ENCODE measurements at places on chromosomes 2 and 18.

DNA sequence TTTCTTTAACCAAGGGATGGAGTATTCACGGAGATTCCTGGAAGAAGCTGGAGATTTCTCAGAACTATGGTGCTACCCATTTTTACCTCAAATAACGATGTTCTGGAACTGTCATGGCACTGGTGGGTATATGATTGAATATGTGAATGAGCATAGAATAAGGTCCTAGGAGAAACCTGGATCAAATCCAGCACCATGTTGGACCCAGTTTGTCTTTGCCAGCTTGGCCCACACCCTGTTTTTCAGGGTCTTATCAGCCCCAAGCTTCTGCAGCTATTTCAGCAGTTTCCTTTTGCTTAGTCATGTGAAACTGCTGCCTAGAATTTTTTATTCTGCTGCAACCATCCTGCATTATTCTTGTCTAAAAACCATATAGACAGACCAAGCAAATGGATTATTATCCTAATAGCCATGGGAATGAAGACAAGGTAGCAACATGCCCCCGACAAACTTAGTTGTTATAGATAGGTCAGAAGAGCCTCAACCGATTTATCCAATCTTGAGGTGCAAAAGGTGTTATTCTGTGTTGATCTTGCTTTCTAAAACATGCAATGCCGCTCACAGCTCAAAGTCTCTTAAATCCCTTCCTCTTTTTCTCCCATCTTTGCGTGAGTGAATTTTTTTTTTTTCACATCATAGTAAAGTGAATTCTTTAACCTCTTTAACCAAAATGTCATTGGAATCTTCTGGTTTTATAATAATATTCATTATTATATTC, 133.6 kb downstream of the PRPF40A start:
- DNase-seq: no peak

- peak; percentile 48 for DNase-seq
Observed at GRCh38 chr2:64644458-64645382, 9.0 kb downstream of the SERTAD2 start.

- DNase-seq: no peak
Observed at GRCh38 chr2:106685180-106685897, 198.2 kb downstream of the CD8B2 start.

GRCh38 chr18:8766559-8767293, 61.4 kb downstream of the MTCL1 start:
- no peak for DNase-seq

DNA sequence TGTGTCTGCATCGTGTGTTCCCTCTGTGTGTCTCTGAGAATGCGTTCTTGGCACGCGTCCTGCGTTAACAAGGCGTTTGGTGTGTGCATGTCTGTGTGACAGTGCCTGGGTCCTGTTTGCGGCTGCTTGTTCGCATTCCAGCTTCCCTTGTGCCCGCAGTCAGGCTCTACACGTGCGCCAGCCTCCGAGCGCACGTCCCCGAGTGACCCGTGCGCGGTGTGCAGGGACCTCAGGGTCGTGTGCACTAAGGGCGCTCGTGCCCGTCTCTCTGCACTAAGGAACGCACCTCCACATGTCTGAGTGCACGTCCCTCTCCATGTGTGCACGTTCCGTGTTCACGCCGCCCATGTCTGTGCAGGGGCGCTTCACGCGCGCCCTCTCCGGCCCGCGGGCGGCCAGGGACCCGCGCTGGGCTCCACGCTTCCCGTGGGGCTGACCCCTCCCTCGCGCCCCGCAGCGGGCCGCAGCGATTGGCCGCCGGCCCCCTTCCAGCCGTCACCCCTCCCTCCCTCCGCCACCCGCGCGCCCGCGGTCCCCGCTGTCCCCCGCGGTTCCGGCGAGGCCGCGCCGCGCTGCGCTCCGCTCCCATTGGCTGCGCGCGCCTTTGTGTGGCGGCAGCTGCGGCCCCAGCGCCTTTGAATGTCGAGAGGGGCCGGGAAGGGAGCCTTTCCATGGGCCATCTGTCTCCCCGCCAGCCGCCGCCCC, 229.4 kb downstream of the HAUS1 start:
- DNase-seq: peak; percentile 6

DNA sequence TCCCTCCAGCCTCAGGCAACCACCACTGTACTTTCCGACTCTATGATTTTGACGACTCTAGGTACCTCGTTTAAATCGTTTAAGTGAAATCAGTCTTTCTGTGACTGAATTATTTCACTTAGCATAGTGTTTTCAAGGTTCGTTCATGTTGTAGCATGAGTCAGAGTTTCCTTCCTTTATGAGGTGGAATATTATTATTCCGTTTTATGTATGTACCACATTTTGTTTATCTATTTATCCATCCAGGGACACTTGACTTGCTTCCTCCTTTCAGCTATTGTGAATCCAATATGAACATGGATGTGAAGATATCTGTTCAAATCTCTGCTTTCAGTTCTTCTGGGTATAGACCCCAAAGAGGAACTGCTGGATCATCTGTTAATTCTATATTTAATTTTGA, 19.1 kb downstream of the IL1R2 start:
- DNase-seq: no peak

- peak; percentile 15 for DNase-seq
Observed at GRCh38 chr2:214410918-214411554, at the start of gene VWC2L. Gene VWC2L (plus strand): TSS chr2:214411054. CDS start chr2:214414194, 3,140 bp downstream.

GRCh38 chr18:42164556-42164955, 209.5 kb downstream of the PIK3C3 start:
- DNase-seq: no peak

DNA sequence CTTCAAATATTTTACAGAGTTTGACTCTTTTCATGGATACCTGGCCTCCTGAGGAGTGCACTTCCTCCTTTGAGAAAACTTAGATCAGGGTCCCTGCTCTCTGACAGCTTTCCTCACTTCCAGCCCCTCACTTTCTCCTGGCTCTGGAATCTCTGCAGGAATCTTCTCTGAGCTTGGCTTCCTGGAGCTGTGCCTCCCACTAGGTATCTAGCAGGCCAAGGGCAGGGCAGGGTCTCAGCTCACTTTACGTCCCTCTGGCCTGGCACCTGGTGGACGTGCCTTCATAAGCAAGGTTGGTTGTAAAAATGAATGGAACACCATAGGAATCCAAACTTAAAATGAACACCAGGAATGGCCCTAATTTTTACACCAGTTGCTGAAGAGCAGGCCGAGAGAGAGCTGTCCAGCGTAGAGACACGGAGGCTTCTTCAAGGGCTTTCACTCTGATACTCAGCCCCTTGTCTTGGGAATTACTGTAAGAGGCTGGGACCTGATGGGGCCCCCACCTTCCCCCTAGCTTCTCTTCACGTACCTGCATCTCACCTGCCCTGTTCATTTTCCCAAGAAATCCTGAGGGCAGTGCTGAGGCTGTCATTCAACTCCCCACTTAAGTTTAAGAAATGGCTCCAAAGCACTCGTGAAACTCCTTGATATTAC, 426.9 kb upstream of the ID2 start:
- DNase-seq: no peak

DNA sequence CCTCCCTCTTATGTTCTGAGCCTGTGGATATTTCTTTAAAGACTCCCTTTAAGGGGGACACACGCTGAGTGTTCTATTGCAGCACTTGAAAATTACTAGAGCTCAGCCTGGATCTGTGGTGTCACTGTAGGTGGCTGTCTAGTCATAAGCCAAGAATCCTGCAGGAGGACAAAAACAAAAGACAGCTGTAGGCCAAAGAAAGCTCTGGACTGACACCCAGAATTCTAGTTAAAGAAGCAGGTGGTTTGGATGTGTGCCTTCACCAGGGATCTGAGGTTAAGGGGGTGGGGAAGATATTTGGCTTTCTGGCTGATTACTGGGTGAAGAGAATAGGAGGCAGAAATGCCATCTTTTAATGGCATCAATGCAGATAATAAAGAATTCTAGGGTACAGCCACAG, 842.5 kb upstream of the NXPH2 start:
- no peak for DNase-seq

DNA sequence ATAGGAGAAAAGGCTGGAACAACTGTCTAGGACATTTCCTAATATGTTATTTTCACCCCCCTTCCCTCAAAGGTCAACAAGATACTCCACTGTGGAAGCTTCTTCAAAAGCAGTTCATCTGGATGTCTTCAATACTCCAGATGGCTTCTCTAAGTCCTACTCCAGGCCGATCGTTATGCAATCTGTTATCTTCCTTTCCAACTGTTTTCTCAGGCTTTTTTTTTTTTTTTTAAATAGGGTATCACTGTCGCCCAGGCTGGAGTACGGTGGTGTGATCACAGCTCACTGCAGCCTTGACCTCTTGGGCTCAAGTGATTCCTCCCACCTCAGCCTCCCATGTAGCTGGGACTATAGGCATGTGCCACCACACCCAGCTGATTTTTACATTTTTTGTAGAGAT, 26.3 kb downstream of the ATP8B1 start:
- no peak for DNase-seq

- no peak for DNase-seq
Observed at GRCh38 chr2:18074476-18074875, 196.0 kb downstream of the KCNS3 start.

DNA sequence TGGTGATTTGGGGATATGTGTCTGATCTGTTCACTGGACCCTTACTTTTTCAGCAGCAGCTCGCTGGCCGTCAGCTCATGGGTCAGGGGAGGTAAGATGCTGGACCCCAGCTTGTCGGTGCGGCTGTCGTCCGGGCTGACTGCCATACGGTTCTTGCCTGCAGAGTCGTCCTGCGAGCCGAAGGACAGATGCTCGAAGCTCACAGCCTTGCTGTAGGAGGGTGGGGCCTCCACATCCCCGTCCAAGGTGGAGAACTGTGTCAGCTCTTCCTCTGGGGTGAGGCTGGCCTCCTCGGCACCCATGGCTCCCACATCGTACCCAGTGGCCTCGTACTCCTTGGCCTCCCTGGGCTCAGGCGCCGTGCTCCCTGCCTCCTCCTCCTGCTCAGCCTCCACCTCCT, 179.5 kb downstream of the NAPG start:
- DNase-seq: no peak

GRCh38 chr2:188524519-188525113, 232.9 kb downstream of the GULP1 start:
- DNase-seq: no peak

- no peak for DNase-seq
Observed at GRCh38 chr2:28633746-28634145, 117.9 kb upstream of the PPP1CB start.

DNA sequence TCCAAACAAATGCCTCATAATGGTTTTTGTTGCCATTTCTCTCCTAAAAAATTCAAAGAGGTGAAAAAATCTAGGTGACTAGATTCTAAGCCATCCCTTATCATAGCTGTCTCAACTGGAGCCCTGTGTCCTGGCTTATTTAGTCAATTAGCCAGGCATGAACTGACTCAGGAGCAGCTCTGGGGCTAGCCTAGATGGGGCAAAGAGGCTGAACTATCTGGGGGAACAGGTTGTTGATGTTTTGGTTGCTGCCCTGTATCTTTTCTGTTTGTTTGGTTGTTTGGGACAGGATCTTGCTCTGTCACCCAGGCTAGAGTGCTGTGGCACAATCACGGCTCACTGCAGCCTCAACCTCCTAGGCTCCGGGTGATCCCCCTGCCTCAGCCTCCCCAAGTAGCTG, 14.7 kb downstream of the GEMIN6 start:
- no peak for DNase-seq

- no peak for DNase-seq
Observed at GRCh38 chr18:74197705-74198341, 49.5 kb downstream of the TIMM21 start.

DNA sequence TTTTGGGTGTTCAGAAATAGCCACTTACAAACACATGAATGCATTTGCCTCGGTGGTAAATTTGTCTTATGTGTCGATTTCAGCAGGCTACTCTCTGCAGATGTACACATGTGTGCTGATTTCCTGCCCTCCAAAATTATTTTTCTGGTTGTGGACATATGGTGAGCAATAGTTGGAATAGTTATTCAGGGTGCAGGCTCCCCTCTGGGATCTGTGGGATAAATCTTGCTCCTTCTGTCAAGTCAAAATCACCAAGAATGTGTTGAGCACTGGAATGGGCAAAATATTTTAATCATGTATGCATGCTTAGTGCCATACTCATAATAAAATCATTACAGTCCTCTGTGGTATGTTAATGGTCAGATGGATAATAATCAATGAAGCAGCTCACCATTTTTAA, 684.5 kb downstream of the BCL11A start:
- no peak for DNase-seq

DNA sequence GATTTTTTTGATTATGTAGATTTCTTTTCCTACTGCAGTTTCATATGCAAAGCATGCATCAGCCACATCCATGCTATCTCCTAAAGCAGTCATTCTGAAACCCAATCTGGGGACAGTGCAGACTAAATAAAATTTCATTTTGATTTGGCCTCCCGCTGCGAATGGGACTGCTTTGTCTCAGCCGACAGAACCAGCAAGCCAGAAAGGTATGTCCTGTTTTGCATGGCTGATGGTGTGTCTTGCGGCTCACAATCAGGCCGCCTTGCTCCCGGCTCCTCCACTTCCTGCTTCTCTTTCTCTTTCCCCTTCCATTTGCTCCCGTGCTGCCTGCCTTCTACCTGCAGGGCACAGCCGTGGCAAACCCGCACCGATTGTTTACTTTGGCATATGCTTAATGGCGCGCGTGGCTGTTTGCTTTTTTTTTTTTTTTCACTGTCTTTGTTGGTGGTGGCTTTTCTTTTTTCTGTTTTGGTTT, 419.6 kb upstream of the POU3F3 start:
- no peak for DNase-seq

DNA sequence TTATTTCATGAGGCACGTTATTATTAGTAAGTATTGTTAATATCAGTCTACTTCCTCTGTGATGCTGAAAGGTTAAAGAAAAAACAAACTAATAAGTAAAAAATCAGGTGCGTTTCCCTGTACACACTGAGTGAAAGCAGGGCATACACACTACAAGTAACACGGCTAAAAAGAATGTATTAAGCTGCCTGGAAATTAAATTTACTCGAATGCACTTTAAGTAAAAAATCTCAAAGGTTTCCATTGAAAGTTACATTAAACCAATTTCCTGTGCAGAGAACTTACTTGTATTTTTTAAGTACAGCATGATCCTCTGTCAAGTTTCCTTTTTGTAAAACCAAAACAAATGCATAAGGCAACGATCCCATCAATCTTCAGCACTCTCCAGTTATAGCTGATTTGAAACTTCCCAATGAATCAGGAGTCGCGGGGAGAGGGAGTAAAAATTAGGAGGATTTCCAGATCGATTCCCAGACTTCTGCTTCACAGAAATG, 633 bp downstream of the BCL2 start:
- no peak for DNase-seq

- DNase-seq: no peak
Observed at GRCh38 chr2:119008108-119008507, 66.1 kb downstream of the MARCO start.

DNA sequence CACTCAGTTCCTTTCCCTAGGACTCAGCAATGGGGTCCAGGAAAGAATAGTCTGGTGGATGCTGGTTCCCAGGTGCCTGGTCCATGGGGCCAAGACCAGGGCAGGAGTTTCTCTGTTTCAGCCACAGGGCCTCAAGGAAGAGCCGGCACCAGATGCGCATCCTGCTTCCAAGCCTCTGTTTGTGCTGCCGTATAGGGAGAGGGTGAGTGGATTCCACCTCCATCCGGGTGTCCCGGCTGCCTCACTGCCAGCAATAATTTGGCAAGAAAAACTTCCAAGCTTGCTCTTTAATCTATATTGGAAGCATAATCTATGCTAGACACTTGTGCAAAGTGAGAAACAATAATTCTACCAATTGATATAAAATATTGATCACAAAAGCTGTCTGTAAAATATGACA, 261.2 kb upstream of the HS6ST1 start:
- no peak for DNase-seq

GRCh38 chr18:11990539-11990938, 9.2 kb downstream of the IMPA2 start:
- no peak for DNase-seq

- DNase-seq: no peak
Observed at GRCh38 chr2:101003278-101003775, 1.2 kb downstream of the RPL31 start.

- DNase-seq: no peak
Observed at GRCh38 chr2:26054598-26055348, 20.9 kb downstream of the RAB10 start.
